Uterus (tissue), 4 donors: ENCODE measurements at places on chromosomes 3 and 15. TPM values are rescaled to one million over a fixed set of nuclear protein-coding genes. Genes with fewer than 3 reads are reported as not detected.

HES1 gene
- total RNA-seq = 23.1 TPM

ERC2 gene
- not detected for total RNA-seq

HYAL3 gene
- 3.3 TPM for total RNA-seq

ADCY5 gene
- 34.2 TPM for total RNA-seq

CAMP gene
- total RNA-seq = 3.1 TPM

SHC4 gene
- not detected for total RNA-seq

PTH1R gene
- total RNA-seq = 24.5 TPM

ALDH1L1 gene
- total RNA-seq = 2.1 TPM

CNTN4 gene
- total RNA-seq = 4.4 TPM

ROPN1 gene
- not detected for total RNA-seq

GREM1 gene
- 5.1 TPM for total RNA-seq

TRIM69 gene
- total RNA-seq = 15.3 TPM

P2RY1 gene
- 19.7 TPM for total RNA-seq

PRR20G gene
- total RNA-seq = not detected

PRRT3 gene
- 0.51 TPM for total RNA-seq

SLC49A4 gene
- total RNA-seq = 23.4 TPM

SNTN gene
- not detected for total RNA-seq

XXYLT1 gene
- 52.5 TPM for total RNA-seq

P2RY14 gene
- 0.67 TPM for total RNA-seq

ZNF502 gene
- total RNA-seq = 20.9 TPM

CAMK2N2 gene
- not detected for total RNA-seq

CFAP92 gene
- total RNA-seq = 0.95 TPM

CHRNA3 gene
- total RNA-seq = not detected

FRMD4B gene
- total RNA-seq = 87.0 TPM

LNP1 gene
- 12.9 TPM for total RNA-seq

NPRL2 gene
- 16.4 TPM for total RNA-seq

IGDCC3 gene
- 5.5 TPM for total RNA-seq

DUOX2 gene
- total RNA-seq = under 0.01 TPM

FAN1 gene
- 9.4 TPM for total RNA-seq

PDHB gene
- total RNA-seq = 40.9 TPM

FBXW12 gene
- total RNA-seq = 0.37 TPM

STAC gene
- total RNA-seq = under 0.01 TPM

ROBO1 gene
- total RNA-seq = 41.2 TPM

FOXB1 gene
- total RNA-seq = not detected

SRP14 gene
- total RNA-seq = 142 TPM

QTRT2 gene
- 2.4 TPM for total RNA-seq

KLHDC8B gene
- total RNA-seq = 67.6 TPM

ANKUB1 gene
- 1.0 TPM for total RNA-seq

SLC6A11 gene
- total RNA-seq = not detected

KLHL40 gene
- total RNA-seq = not detected
